MG63 (cell line): ENCODE measurements at places on chromosomes 6 and 20. TPM values are rescaled to one million over a fixed set of nuclear protein-coding genes. Genes with fewer than 3 reads are reported as not detected.

Gene BAG2
- 12.3 and 14.3 TPM in 2 replicates for total RNA-seq

Gene C6orf15
- 0.91 TPM in 1 of 2 replicates, not detected in the other for total RNA-seq

Gene C6orf132
- 0.07 and 0.17 TPM in 2 replicates for total RNA-seq

Gene LZTS3
- 0.03 TPM in 1 of 2 replicates, not detected in the other for total RNA-seq

Gene FLOT1
- 111 and 137 TPM in 2 replicates for total RNA-seq

Gene TRIM10
- total RNA-seq: not detected in 2 replicates

Gene TDRD6
- total RNA-seq: not detected in 2 replicates

Gene ANKRD66
- total RNA-seq: not detected in 2 replicates

Gene ADGRF1
- not detected in 2 replicates for total RNA-seq

DNA sequence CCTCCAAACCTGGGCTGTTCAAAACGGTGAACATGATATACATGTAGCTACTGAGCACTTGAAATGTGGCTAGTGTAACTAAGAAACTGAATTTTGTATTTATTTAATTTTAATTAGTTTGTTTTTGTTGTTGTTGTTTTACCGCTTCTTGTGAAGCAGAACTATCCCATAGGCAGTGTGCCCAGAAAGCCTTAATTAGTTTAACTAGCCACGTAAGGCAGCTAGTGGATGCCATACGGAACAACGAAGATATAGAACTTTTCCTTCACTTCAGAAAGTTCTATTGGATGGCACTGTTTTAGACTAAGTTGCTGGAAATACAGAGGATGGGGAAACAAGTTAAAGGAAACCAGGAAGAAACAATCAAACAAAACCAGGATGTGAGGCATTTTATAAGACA, 70.6 kb downstream of the NUDT3 start:
- DNase-seq: no peak

DNA sequence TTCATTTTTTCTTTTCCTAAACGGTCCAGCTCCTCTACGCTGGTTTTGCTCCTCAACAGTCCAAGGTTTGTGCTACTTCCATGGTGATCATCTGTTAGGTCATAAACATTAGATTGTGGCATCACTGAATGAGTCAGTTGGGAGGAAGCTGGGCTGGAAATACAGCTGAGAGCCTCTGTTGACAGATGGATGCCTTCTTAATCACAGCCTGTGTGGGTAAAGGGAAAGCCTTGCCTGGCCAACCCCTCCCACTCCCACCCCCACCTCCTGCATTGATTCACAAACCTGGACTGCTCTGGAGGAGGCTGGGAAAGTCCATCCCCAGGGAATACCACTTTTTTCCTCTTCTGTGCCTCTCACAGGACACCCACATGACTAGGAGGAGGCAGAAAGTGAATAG, 180.6 kb upstream of the CCN2 start:
- peak; percentile 93 for DNase-seq

DNA sequence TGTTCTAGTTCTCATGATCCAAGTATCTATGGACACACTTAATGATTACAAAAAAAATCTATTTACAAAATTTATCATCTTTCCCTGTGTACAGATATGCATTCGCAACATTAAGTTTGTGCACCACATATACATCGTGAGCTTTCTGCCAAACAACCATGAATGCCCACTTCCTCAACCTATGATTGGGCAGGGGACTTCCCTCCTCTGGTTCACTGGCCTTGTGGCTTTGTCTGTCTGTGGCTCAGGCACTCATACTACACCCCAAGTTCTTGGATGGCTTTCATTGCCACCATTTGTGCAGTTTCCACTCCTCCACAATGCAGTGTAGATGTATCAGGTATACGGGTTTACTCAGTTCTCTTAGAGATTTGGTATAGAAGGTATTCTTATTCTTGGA, 74.9 kb downstream of the HS3ST5 start:
- DNase-seq: no peak

GRCh38 chr6:127118298-127119101, at the start of gene RSPO3:
Gene RSPO3 (plus strand): TSS chr6:127118671. CDS start chr6:127119193, 522 bp downstream.
- peak; percentile 39 for DNase-seq

GRCh38 chr6:104954190-104954797, 2.6 kb upstream of the LIN28B start:
- DNase-seq: no peak

DNA sequence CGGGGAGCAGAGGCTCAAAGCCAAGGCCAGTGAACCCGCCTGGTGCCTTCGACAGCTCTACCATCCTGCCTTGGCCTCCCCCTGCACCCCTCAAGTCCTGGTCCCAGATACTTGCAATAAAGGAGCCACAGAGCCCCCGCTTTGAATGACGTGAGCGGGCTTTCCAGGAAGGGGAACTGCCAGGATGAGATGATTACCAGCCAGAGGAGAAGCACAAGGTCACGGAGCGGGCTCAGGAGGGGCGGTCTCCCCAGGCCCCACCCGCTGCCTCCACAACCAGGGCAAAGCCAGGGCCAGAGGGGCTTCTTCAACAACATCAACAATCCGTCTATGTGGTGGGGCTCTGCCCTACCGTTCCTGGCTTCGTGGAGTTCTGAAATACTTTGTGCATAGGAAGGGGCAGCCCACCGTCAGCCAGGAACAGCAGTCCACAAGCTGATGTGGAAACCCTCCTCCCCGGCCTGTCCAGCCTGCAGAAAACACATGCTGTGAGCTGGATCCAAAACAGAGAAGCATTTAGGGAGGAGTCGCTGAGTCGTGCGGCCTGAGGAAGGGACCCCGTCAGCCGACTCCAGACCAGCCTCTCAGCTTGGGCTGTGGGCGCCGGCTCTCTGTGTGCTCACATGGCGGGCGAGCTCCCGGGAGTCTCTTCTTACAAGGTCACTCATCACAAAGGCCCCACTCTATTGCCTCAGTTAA, 392.5 kb downstream of the CDH4 start:
- DNase-seq: no peak

DNA sequence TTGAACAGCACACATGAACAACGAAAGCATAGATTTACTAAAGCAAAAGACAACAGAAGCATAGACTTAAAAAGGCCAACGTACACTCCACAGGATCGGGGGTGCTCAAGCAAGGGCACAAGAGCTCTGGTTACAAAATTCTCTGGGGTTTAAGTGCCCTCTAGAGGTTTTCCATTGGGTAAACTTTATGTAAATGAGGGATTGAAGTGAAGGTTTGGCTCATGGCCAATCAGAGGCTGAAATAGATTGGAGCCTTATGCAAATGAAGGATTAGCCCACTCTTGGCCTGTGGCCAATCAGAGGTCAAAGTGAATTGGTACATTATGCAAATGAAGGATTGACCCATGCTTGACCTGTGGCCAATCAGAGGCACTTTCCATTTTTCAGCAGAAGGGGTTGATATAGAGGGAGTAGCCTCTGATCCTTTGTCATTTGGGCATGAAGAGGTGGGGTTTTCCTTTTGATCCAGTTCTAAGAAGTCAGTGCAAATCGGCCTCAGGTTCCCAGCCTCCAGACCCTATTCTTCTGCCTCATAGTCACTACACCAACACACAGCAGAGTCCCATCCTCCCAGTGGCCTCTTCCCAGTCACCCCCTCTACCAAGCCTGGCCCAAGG, 244.9 kb downstream of the THBS2 start:
- DNase-seq: no peak

GRCh38 chr20:14051454-14051853, 56.1 kb downstream of the MACROD2 start:
- DNase-seq: no peak

GRCh38 chr6:68719761-68720160, 84.7 kb downstream of the ADGRB3 start:
- no peak for DNase-seq

DNA sequence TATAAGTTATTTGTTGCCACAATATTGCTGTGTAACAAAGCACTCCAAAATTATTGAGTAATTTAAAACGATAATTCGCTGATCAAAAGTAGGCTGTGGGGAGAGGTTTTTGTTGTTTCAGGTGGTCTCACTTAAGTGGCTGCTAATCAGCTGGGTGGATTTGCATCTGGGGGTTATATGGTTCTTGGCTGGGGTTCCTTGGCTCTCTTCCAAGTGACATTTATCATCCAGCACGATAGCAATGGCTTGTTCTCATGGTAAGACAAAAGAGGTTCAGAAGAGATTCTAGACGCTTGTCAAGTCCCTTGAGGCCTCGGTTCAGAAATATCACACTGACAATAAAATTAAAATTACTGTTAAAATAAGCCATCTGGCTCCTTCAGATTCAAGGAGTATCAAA, 1648.8 kb downstream of the GRIK2 start:
- DNase-seq: no peak

DNA sequence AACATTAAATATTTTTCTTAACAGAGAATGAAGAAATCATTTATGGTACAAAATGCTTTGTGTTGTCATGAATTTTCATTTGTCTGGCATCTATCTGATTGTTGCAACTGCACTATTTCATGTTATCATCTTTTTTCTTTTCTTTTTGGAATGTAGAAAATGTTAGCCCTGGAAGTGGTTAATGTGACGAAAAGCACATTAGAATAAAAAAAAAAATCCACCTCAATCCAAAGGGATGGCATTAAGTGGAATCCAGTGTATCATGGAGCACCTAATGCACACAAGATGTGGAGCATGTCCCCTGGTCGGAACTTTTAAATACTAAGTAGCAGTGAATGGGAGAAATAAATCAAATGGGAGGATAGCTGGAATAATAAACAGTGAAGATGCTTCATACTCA, 172.9 kb upstream of the MCHR2 start:
- no peak for DNase-seq

GRCh38 chr20:36353740-36354139, 47.6 kb downstream of the DLGAP4 start:
- no peak for DNase-seq

- peak; percentile 87 for DNase-seq
Observed at GRCh38 chr6:161369339-161369738, 95.5 kb upstream of the AGPAT4 start.

GRCh38 chr6:62974452-62974851, 236.8 kb upstream of the FKBP1C start:
- DNase-seq: no peak

DNA sequence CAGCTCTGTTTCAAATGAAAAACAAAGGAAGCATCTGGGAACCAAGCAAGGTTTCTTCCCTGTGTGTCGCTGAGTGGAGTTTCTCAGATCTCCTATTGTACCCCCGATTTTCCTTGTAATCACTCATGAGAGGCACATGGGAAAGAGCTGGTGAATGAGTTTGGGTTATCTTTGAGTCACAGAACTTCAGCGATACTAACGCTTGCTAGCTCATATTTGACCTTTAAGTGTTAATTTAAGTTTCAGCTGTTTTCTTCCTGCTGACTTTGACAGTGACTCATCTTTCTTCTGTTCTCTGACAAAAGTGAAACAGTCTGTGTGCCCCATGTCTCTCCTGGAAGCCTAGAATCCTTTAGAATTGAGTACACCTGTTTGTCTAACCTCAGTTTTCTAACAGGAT, 261.1 kb upstream of the RGS17 start:
- DNase-seq: no peak

DNA sequence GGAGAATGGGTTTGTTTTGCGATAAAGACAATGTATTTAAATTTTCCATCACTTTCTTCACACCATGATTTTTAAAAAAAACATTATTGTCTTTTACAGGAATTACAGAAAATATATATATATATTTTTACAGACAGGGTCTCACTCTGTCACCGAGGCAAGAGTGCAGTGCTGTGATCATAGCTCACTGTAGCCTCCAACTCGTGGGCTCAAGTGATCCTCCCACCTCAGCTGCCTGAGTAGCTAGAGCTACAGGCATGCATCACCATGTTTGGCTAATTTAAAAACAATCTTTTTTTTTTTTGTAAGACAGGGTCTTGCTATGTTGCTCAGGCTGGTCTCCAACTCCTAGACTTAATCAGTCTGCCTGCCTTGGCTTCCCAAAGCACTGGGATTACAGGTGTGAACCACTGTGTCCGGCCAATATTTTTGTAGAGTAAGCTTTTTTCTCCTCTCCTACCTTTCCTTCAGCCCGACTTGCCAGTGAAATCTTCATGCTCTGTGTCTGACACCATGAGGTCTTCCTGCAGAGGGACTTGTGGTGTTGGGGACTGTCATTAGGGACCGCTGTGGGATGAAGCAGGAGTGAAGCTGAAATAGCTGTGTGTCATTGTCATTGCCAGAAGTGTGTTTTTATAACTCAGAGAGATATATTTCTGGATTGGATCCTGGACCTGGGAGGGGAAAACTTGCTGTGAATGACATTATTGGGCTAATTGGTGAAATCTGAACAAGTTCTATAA, 13.2 kb downstream of the DSP start:
- DNase-seq: no peak

- DNase-seq: no peak
Observed at GRCh38 chr20:48847498-48848205, 19.9 kb upstream of the PREX1 start.

GRCh38 chr6:165846123-165846966, 183.3 kb upstream of the PDE10A start:
- peak; percentile 36 for DNase-seq

DNA sequence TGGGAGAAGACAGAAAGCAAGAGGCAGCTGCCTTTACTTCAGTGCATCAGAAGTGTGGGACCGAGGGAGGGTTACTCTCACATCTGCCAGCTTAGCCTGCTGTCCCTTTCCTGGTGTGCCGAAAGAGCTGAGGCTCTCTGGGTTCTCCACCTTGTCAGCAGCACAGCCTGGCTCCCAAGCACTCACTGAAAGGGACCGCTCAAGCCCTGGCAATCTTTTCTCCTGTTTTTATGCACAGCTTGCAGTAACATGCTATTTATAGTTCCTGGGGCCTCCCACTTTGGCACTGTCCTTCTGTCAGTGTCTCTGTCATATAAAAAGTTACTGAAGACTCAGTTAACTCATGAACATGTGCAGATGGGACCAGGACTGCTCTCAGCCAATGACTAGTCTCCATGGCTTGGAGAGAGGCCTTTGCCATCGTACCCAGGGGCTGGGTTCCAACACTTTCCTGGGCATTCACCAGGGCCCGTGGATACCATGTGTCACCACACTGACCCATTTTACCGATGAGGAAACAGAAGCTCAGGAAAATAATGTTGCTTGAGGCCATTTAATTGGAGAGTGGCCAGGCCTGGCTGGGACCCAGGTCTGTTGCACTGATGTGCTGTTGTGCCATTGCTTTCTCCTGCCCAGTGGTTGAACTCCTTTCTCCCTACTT, 46.2 kb downstream of the PANK2 start:
- DNase-seq: no peak

- no peak for DNase-seq
Observed at GRCh38 chr20:16385891-16386290, 187.4 kb downstream of the KIF16B start.

DNA sequence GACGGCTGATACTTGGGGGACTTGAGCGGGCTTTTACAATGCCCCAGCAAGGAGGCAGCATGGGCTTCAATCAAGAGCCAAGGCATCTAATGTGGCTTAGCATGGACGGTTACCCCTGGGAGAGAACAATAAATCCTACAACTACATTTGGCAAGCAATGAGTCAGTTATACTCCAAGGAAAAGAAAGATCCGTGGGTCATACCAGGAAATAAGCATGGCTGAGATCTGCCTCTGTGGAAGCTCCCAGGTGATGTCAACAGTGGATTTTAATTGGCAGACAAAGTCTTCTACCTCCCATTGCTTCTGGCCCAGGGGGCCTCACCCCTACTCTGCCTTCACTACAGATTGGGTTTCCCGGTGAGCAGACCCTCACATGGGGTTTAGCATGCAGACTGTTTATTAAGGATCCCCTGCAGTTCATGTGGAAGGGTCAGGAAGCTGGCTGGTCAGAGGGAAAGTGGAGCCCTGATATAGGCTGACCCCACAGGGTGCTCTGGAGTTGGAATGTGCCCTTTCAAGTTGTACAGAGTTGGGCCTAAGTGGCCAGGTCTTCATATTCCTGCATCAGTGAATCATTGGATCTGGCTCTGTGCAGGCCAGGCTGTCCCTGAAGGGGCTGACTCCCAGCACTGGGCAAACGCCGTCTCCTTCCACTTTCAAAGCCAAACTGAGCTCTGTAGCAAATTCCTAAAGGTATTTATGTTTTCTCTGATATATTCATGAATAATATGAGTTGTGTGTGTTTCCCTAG, 91.3 kb upstream of the GGTLC1 start:
- DNase-seq: no peak
